ENCODE measurements at places on chromosomes 1 and 21.

- no peak for DNase-seq
These were observed 5.4 kb upstream of the GJA8 start for GRCh38 chr1:147897029-147897752.

- DNase-seq: no peak
These were observed 11.1 kb downstream of the PEA15 start for GRCh38 chr1:160216301-160216700.

- DNase-seq: peak; percentile 51
These were observed 22.8 kb upstream of the CFAP126 start for GRCh38 chr1:161390559-161390858.

- DNase-seq: no peak
These were observed 68.4 kb downstream of the SNRPE start for GRCh38 chr1:203929741-203930309.

DNA sequence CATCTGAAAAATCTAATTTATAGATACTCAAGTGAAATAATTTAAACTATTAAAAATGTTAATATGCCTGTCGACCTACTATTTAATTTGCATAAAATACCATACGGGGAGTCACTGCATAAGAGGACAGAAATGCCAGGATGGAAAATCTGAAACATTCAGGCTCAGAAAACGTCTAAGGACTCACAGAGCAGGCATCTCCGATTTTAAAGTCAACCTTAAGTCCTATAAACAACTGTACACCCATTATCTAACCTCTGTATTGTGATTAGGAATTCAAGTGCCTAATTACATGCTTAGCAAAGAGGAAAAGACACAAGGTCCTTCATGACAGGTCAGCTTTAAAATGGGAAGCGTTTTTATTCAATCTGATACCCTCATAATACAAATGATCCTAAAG is 49.2 kb downstream of the ZBTB18 start:
- DNase-seq: no peak

DNA sequence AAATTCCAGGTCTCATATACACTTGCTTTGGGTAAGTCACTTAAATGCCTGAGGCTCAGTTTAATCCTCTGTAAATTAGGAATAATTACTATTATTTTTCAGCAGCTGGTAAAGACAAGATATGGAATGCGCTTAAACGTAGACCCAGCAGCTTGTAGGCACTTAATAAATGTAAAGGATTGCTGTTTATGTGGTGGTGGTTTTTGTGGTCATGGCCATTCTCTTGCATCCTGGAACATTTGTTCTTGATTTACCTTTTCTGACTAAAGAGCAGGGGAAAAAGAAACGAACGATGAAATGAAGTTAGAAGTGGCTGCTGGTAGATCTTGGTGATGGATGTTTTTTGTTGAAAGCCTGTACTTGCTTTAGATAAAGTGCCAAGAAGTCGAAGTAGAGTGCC is 195.0 kb upstream of the FOXD3 start:
- DNase-seq: no peak

DNA sequence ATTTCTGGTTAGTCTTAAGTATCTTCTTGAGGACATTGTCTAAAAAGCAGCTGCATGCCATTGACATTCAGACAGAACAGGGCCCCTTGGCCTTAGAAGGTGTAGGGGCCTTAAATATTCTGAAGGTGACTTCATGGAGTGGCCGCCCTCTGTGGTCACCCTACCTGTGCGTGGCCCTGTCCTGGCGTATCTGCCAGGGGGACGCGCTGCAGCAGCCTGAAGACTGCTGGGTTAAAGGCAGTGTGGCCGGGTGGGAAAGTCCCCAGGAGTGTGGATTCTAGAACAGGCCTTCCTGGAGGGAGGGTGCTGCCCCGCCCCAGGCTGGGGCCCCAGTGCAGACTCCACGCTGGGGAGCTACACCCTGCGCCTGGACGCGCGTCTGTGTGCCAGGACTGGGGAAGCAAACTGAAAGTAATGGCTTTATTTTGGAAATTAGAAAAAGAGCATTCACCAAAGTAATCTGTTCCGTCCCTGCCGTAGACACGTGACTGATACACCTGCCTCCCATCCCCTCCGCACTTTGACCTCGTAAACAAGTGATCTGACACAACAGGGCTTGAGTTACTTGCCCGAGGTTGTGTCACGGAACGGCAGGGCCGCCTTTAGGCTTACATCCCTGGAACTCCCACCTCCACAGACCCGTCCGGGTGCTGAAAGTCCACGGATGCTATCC is 1.8 kb downstream of the AGPAT3 start:
- DNase-seq: peak; percentile 76

GRCh38 chr1:200970771-200971427 is 52.6 kb downstream of the KIF21B start:
- DNase-seq: no peak

DNA sequence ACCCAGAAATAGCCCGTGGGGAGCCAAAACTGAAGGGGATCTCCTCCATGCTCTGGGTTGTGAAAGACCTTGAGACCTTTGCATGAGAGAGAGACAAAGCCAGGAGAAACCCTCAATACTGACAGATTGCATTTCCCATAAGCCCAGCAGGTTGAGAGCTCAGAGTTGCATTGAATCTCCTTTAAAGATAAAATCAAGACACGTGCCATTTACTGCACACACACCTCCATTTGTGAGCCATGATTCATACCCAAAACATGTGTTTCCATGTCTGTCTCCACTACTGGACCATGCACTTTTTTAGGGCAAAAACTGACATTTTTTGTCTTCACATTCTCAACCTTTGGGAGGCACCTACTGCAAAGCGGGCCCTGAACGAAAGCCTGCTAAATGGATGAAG is 144.0 kb upstream of the NRIP1 start:
- no peak for DNase-seq

DNA sequence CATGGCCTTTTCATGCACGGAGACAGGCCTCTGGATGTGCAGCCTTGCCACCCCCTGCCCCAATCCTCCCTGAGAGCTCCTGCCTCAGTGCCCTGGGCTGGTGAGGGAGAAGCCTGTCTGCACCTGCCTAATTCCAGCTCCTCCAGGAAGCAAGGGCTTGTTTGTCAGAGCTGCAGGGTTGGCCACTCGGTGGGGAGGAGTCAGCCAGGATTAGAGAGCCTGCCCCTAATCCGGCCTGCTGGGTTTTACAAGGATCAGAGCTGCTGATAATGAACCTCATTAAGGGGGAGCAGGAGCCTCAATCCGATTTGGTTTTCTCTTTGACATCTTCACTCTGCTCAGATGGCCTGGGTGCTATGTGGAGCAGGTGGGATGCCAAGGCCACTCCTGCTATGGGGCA is 31.9 kb upstream of the LHX4 start:
- no peak for DNase-seq

DNA sequence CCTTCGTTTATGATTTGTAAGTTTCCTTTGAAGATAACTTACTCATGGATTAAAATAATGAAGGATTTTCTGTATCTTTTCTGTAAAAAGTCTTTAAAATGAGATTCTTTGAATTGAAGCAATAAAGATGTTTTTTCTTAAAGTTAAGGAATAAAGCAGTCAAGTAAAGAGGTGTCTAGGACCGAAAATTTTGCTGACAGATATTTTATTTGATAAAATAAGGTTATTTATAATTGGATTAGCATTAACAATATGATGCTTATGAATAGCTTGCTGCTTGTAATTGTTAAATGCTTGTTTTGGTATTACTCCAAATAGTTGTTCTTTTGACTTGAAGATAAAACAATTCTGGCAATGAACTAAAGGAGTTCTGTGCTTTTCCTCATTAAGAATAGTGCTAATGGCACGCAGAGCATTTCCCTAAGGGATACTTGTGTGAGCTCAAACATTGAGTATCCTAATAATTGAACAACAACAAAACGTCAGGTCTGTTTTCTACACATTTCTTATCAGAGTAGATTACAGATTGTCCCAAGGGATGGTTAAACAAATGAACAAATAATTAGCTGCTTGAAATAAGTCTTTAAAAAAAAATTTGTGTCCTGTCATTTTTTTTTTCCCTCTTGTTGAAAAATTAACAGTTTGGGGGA is 16.6 kb downstream of the TSNAX start:
- no peak for DNase-seq

- no peak for DNase-seq
These were observed 271.1 kb upstream of the C1orf105 start for GRCh38 chr1:172149346-172149745.

- peak; percentile 60 for DNase-seq
These were observed 15.4 kb downstream of the POLR3GL start for GRCh38 chr1:145979746-145980456.

DNA sequence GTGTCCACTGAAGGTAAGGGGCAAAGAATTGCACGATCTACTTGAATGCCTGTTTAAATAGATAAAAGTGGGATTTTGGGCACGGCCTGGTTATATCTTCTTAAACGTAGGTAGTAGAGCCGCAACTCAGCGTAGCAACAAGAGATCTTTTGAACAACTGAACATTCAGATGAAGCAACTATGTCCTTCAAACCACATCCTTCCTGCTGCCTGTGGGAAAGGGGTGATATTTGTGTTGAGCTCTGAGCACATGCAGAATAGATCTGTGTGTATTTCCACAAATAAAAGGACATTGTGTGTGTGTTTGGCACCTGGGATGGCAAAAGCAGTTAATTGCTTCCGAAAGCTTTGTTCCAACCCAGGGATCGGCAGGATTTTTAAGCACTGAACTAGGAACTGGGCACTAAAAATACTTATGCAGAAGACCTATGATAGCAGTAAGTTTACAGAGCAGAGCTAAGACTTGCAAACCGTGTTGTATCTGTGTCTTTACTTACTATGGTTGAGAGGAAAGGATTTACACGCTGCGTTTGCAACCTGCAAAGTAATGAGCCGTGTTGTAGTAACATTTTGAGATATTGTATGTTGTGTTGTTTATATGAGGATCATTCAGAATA is 333.4 kb downstream of the CHRM3 start:
- DNase-seq: peak; percentile 74

DNA sequence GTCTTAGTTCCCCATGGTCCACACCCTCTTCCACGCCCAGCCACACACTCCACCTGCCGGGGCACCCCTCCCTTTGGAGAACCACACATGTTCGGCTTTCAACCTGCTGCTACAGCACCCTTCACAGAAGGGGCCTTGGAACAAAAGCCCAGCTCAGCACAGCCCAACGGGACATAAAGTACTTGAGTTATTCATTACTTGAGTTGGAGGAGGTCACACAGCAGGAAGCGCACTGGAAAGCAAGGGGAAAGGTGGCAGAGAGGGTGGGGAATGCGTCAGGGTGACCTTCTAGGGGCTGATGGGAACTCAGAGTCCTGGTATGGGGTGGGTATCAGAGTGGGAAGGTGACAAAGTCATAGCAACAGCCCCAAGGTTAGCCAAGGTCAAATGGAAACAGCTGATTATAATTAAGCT is 3.0 kb upstream of the ATP1B1 start:
- no peak for DNase-seq

DNA sequence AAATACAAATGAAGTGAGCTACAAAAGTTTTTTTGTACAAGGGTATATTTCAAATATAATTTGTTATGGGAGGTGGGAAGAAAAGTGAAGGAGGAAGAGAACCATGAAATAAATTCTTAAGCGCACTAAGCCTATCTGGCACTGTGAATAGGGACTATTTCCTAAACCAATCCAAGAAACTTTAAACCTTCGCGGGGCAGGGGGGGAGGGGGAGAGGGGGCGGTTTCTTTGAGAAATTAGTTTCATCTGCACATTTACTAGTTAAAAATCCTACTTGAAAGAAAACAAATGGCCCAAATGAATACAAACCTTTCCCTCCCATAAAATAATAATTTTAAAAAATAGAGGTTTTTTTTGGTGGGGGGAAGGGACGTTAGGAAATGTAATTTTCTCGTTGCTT is 364 bp downstream of the GOLPH3L start:
- no peak for DNase-seq

DNA sequence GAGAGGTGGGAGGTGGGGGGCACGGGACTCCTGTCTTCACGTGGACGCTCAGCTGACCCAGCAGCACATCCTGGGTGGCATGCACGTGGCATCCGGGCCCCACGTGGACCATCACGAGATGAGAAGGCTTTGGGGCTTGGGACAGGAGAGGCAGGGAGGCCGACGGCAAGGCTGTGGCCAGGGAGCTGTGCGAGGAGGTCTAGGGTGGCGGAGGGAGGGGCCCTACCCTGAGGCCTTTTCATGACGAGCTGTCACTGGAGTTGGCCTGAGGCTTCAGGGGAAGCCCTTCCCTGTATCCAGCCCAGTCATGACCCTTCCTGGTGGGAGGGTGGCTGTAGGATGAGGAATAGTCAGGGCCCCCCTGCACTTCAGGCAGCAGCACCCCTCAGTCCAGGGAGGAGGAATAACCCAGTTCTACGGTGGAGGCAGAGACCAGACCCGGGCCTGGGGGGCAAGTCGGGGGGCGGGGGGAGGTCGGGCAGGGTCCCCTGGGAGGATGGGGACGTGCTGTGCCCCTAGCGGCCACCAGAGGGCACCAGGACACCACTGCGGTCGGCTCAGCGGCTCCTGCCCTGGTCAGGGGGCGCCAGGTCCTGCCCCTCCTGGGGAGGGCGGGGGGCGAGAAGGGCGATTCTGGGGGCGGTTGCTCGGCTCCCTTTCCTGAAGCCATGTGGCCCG is 2.0 kb upstream of the PERM1 start:
- DNase-seq: peak; percentile 73

DNA sequence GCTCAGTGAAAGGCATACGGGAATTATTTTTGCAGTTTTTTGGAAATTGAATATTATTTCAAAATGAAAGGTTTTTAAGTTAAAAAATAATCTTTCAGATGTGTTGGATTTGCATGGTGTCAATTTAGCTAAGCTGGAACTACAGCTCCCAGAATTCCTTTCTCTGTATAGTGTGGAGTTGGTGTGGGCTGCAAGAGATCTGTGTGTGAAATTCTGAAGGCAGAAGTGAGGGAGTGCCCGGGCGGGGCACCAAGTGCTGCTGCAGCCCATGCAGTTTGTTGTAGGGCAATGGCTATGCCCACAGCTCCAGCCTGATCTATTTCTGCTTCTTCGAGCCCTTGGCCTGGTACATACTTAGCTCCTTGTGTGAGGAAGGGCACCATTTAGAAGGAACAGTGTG is 60.5 kb upstream of the CSF1 start:
- DNase-seq: no peak

DNA sequence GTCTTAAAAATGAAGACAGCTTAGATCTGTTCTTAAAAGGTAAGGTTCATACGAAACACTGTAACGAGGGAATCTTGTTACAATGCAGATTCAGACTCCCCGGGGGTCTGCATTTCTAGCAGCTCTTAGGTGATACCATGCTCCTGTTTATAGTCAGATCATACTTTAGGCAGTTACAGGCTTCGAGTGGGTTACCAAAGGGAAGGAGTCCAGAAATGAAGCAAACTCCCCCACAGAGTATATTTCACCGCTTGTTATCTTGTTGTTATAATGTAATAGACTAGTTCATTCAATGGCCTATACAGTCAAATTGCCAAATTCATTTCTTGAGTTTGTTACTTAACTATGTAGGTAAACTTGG is 601.1 kb downstream of the USP25 start:
- DNase-seq: no peak

- DNase-seq: no peak
These were observed 8.2 kb downstream of the BSND start for GRCh38 chr1:55006931-55007330.

- DNase-seq: no peak
These were observed 95.9 kb downstream of the DDX20 start for GRCh38 chr1:111851552-111851951.

DNA sequence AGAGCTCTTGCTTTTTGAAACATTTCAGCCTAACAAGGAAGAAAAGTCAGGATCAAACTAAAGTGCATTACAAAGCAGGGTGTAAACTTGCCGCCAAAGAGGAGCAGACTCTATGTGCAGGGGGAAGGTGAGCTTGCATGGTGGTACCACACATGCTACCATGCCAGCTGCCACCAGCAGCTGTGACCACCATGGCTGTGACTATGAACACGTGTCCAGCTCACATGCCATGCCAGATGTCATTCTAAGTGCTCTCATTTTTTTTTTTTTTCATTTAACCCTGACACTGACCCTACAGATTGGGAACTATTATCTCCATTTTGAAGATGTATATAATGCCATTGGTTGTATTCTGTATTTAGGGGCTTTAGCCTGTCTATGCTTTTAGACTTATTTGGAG is 79.0 kb downstream of the PCP4 start:
- DNase-seq: no peak
